ENCODE measurements at places on chromosomes 4 and X. TPM values are rescaled to one million over a fixed set of nuclear protein-coding genes. Genes with fewer than 3 reads are reported as not detected.

TNIP3 gene
- total RNA-seq = 0.60 TPM

MID2 gene
- 24.0 TPM for total RNA-seq

MAGEA11 gene
- total RNA-seq = not detected

USP51 gene
- total RNA-seq = 8.5 TPM

LIN54 gene
- total RNA-seq = 7.1 TPM

DNA sequence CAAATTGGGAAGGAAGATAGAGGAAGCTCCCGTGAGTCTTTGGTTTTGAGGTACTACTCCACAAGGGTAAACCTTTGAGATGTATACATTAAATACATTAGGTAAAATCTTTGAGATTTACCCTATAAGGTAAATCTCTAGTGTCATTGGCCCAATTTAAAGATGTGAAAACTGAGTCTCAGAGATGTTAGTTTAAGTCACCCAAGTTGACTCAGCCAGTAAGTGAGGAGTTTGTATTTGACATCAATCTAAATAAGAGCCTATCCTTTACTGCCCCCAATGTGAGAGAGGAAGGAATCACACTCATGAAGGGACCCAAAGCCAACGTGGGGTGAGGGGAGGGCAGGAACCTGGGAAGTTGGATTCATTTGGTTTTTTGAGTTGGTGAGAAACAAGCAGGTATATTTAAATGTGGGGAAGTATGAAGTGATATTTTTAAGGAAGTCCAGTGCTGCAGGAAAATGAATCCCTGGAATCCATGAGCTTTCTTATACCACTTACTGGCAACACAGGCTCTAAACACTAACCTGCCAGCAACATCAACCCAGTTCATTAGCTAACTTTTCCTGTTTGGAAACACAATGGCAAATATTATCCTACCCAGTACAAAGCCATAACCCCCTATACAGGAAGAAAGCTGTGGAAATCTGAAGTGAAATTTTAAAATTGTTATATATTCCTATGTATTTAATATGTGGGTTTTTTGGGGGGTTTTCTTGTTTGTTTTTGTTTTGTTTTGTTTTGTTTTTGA lies 55.3 kb downstream of the PALLD start:
- DNase-seq = no peak
- no peaks in the 10 kb centered on the region for H3K36me3 ChIP-seq
- no peaks in the 10 kb centered on the region for H3K27me3 ChIP-seq
- H3K4me3 ChIP-seq = no peak overlapping the region

- no peaks in the 10 kb centered on the region for H3K27me3 ChIP-seq
- no peak overlapping the region for H3K27ac ChIP-seq
- peaks cover 2% of the 10 kb centered on the region for H3K4me1 ChIP-seq
- no peaks in the 10 kb centered on the region for H3K36me3 ChIP-seq
Observed at GRCh38 chr4:168411318-168412150, 68.8 kb downstream of the DDX60L start.

DNA sequence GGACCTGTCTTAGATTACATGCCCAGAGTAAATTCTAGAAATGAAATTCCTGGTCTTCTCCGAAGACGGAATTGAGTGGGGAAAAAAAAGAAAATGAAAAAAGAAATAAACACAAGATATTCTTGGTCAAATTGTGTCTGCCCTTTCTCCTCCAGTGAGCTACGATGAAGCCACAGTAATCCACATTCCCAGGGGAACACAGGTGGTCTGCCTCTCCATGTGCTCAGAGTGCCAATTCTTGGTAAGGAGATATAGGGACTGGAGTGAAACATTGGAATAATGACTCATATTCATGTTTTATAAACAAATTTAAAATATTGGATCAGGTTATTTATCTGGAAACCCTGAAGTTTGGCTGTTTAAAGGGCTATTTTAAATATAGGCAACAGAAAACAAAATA lies 54.2 kb upstream of the MGST2 start:
- H3K27me3 ChIP-seq = no peaks in the 10 kb centered on the region
- H3K27ac ChIP-seq = no peak overlapping the region
- no peak for DNase-seq
- peaks cover 5% of the 10 kb centered on the region for H3K4me1 ChIP-seq

- no peak overlapping the region for H3K4me3 ChIP-seq
- no peak overlapping the region for H3K27ac ChIP-seq
- H3K4me1 ChIP-seq = no peaks in the 10 kb centered on the region
- no peaks in the 10 kb centered on the region for H3K36me3 ChIP-seq
- DNase-seq = no peak
Observed at GRCh38 chr4:7285244-7286094, 93.1 kb downstream of the SORCS2 start.

DNA sequence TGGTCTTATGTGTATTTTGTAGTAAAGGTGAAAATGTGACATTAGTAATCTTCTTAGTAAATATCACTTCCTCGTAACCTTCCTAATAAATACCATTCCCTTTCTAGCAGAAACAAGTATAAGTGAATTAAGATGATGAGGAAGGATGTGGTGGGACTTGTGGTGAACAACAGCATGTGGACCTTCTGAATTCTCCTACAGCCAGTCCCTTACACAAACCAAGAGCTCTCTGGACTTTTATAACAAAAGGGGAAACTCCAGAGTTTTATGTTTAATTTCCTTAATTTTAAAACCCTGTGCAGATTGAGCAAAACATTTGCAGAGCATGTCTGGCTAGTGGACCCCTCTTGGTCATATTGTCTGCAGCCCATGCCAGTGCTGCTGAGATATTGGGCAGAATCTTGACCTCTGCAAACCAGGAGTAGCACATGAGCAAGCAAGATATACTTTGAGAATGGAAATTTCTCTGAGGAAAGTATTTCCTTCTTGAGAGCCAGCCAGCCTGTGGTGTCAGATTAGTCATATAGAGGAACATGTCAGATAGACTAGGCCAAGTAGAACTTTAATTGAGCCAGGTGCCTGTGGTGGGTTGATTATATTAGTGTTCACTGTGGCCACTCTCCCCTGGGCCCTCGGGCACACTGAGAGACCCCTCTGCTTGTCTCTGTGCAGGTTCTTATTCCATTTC lies 328.2 kb downstream of the DKK2 start:
- H3K4me3 ChIP-seq = no peak overlapping the region
- no peaks in the 10 kb centered on the region for H3K36me3 ChIP-seq
- DNase-seq = no peak
- no peaks in the 10 kb centered on the region for H3K4me1 ChIP-seq

- H3K4me1 ChIP-seq = no peaks in the 10 kb centered on the region
- no peak for DNase-seq
- H3K36me3 ChIP-seq = no peaks in the 10 kb centered on the region
- no peak overlapping the region for H3K27ac ChIP-seq
Observed at GRCh38 chrX:42399632-42400024, 378.3 kb downstream of the PPP1R2C start.

GRCh38 chrX:37995428-37995827 lies 10.9 kb upstream of the SYTL5 start:
- DNase-seq = no peak
- no peak overlapping the region for H3K27ac ChIP-seq
- H3K4me1 ChIP-seq = no peaks in the 10 kb centered on the region
- H3K27me3 ChIP-seq = no peaks in the 10 kb centered on the region
- no peaks in the 10 kb centered on the region for H3K36me3 ChIP-seq
- no peak overlapping the region for H3K4me3 ChIP-seq

- H3K27ac ChIP-seq = no peak overlapping the region
- no peak overlapping the region for H3K4me3 ChIP-seq
- no peaks in the 10 kb centered on the region for H3K27me3 ChIP-seq
Observed at GRCh38 chrX:10685923-10686595, 65.7 kb upstream of the MID1 start.

DNA sequence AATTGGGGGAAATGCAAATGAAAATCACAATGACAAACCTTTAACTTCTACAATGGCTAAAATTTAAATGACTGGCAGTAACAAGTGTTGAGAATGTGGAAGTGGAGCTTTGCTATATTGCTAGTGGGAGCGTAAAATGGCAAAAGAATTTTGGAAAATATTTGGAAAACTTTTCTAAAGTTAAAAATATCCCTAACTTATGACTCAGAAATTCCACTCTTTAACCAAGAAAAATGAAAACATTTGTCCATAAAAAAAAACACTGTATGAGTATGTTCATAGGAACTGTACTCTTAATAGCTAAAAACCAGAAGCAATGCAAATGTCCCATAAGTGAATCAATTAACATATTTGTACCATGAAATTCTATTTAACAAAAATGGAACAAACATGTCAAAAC lies 3.6 kb downstream of the TBCK start:
- DNase-seq = no peak
- H3K4me1 ChIP-seq = peaks cover 3% of the 10 kb centered on the region
- H3K36me3 ChIP-seq = no peaks in the 10 kb centered on the region
- H3K27ac ChIP-seq = no peak overlapping the region

GRCh38 chr4:148355442-148356123 lies 86.6 kb downstream of the NR3C2 start:
- H3K36me3 ChIP-seq = no peaks in the 10 kb centered on the region
- no peak overlapping the region for H3K27ac ChIP-seq
- H3K4me1 ChIP-seq = no peaks in the 10 kb centered on the region
- H3K27me3 ChIP-seq = no peaks in the 10 kb centered on the region

DNA sequence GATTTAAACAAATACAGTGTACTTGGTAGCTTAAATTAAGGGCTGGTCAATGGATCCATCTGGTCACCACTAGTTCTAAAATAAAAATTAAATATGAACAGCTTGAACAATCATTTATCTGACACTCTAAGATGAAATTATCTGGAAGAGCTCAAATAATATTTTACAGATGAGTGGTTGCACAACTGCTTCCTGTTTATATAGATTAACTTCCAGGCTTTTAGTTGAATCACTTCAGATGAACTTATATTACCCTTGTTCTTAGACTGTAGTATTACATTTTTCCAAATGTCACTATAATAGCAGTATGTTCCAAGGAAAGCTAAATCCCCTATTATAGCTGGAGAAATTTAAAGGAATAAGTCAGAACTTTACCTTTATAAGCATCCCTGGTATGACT lies 92.4 kb upstream of the SMIM10 start:
- H3K27me3 ChIP-seq = no peaks in the 10 kb centered on the region
- peaks cover 1% of the 10 kb centered on the region for H3K4me1 ChIP-seq
- no peak overlapping the region for H3K27ac ChIP-seq
- no peaks in the 10 kb centered on the region for H3K36me3 ChIP-seq
- DNase-seq = no peak
- H3K4me3 ChIP-seq = no peak overlapping the region

- H3K36me3 ChIP-seq = no peaks in the 10 kb centered on the region
- H3K27ac ChIP-seq = no peak overlapping the region
- no peaks in the 10 kb centered on the region for H3K27me3 ChIP-seq
- no peak overlapping the region for H3K4me3 ChIP-seq
- no peak for DNase-seq
Observed at GRCh38 chr4:175905925-175906324, 93.9 kb upstream of the GPM6A start.

- no peaks in the 10 kb centered on the region for H3K27me3 ChIP-seq
- no peak overlapping the region for H3K4me3 ChIP-seq
- H3K27ac ChIP-seq = no peak overlapping the region
Observed at GRCh38 chrX:724256-724655, 93.7 kb downstream of the SHOX start.

GRCh38 chr4:7924570-7924969 lies 15.1 kb downstream of the AFAP1 start:
- H3K4me3 ChIP-seq = no peak overlapping the region
- no peak for DNase-seq
- no peaks in the 10 kb centered on the region for H3K36me3 ChIP-seq
- no peaks in the 10 kb centered on the region for H3K27me3 ChIP-seq
- H3K27ac ChIP-seq = no peak overlapping the region

- H3K4me1 ChIP-seq = no peaks in the 10 kb centered on the region
- no peak for DNase-seq
- no peaks in the 10 kb centered on the region for H3K27me3 ChIP-seq
- H3K4me3 ChIP-seq = no peak overlapping the region
Observed at GRCh38 chr4:6468376-6468775, 4.0 kb downstream of the PPP2R2C start.

GRCh38 chrX:39016556-39016955 lies 215.3 kb downstream of the MID1IP1 start:
- no peaks in the 10 kb centered on the region for H3K27me3 ChIP-seq
- no peak overlapping the region for H3K27ac ChIP-seq
- H3K4me3 ChIP-seq = no peak overlapping the region
- DNase-seq = no peak
- no peaks in the 10 kb centered on the region for H3K36me3 ChIP-seq
- no peaks in the 10 kb centered on the region for H3K4me1 ChIP-seq

DNA sequence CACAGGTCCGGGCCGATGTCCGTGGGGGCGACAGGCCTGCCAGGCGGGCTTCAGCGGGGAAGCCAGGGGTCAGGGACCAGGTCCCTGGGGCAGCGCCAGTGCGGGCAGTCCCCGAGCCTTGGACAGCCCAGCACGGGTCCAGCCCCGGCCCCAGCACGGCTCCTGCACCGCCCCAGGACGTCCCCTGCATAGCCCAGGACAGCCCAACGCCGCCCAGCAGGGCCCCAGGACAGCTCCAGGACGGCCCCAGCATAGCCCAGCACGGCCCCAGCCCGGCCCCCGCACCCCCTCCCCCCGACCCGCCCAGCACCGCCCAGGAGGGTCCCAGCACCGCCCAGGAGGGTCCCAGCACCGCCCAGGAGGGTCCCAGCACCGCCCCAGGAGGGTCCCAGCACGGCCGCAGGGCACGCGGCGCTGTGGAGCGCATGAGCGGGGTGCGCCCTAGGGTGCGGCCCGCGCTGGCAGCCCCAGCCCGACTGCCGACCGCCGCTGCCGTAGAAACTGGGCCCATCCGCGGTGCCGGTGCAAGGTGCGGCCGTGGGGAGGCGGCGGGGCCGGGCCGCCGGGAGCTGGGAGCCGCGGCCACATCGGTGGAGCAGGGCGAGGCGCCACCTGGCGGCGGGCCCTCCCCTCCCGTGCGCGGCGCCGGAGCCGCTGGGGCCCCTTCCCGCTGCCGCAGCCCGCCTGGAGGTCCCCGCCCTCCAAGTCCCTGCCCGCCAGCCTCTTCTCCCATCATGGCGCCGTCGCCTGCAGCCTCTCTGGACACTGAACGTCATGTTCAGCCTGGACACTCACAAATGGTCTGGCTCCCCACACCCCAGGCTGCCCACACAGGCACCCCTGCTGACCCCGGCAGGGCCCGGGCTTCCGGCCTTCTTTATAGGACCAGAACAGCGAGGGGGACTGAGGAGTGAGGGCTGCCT lies 106.8 kb upstream of the NKX1-1 start:
- H3K27me3 ChIP-seq = no peaks in the 10 kb centered on the region
- H3K4me3 ChIP-seq = no peak overlapping the region
- no peaks in the 10 kb centered on the region for H3K36me3 ChIP-seq
- H3K27ac ChIP-seq = no peak overlapping the region
- no peaks in the 10 kb centered on the region for H3K4me1 ChIP-seq

GRCh38 chr4:20297783-20298182 lies 46.1 kb downstream of the SLIT2 start:
- no peaks in the 10 kb centered on the region for H3K27me3 ChIP-seq
- H3K27ac ChIP-seq = no peak overlapping the region
- no peak overlapping the region for H3K4me3 ChIP-seq
- H3K36me3 ChIP-seq = no peaks in the 10 kb centered on the region
- H3K4me1 ChIP-seq = no peaks in the 10 kb centered on the region

DNA sequence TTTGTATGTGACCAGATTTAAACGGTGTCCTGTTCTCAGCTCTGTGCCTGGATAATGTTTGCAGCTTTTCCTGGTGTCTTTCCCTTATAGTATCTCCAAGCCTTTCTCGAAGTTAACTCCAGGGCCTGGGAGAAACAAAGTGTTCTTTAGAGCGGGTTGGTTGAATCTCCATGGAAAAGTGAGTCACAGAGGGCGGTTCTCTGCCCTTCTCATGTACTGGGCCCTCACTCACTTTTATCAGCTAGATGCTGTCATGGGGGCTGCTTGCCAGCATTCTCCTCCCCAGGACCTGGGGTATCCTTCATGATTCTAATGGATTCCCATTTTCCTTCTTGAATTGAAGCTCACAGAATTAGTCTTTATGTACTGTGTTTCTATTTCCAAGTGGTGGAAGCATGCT lies 46.1 kb upstream of the MAGEC2 start:
- no peaks in the 10 kb centered on the region for H3K4me1 ChIP-seq
- DNase-seq = no peak
- no peak overlapping the region for H3K4me3 ChIP-seq
- no peaks in the 10 kb centered on the region for H3K27me3 ChIP-seq
- H3K36me3 ChIP-seq = no peaks in the 10 kb centered on the region
- H3K27ac ChIP-seq = no peak overlapping the region
